ENCODE measurements at places on chromosomes 4 and X.
A peak's percentile ranks its signal among the peaks of the same experiment; 100 is the strongest.

GRCh38 chrX:150370589-150371312 is 7.6 kb downstream of the MAMLD1 start:
- DNase-seq = no peak

DNA sequence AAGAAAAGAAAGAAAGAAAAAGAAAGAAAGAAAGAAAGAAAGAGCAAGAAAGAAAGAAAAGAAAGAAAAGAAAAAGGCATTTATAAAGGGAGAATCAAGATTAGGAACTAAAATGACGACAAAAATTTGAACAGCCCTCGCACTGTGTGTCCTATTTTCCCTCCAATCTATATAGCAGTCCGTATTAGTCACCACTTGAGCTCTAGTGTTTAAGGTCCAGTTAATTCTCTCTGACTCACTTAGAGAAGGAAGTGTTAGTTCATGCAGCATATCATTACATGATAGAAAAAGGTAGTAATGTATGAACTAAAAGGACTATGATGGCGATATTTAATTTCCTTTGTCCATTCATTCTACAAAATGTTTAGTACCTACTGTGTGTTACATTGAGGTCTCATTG is 122.7 kb downstream of the CBLL2 start:
- no peak for DNase-seq

DNA sequence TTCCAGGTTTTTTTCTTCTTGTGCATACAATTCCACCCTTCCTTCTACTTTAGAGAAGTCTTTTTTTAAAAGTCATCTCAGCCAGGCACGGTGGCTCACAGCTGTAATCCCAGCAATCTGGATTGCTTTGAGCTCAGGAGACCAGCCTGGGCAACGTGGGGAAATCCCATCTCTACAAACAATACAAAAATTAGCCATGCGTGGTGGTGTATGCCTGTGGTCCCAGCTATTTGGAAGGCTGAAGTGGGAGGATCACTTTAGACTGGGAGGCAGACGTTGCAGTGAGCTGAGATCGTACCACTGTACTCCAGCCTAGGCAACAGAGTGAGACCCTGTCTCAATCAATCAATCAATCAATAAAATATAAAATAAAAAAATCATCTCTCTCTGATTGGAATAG is 14.8 kb downstream of the ELOVL6 start:
- DNase-seq = no peak

DNA sequence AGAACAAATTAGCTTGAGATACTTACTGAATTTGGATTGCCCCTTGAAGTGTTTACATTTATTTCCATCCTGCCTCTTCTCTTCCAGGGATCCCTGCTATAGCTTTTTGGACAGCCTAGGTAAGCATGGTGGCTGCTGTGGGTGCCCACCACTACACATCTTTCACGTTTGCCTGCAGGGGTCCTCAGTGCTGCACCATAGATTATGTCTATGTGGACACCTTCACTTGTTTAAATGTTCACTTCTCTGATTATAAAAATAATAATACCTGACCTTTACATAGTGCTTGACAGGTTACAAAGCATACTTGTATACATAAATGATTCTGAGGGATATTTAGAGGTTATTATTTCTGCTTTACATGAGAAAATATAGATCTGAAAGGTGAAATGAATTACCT is 67.9 kb upstream of the SLC4A4 start:
- peak; percentile 23 for DNase-seq

- peak; percentile 46 for DNase-seq
These were observed 755.8 kb downstream of the RPA4 start for GRCh38 chrX:97639526-97639925.

DNA sequence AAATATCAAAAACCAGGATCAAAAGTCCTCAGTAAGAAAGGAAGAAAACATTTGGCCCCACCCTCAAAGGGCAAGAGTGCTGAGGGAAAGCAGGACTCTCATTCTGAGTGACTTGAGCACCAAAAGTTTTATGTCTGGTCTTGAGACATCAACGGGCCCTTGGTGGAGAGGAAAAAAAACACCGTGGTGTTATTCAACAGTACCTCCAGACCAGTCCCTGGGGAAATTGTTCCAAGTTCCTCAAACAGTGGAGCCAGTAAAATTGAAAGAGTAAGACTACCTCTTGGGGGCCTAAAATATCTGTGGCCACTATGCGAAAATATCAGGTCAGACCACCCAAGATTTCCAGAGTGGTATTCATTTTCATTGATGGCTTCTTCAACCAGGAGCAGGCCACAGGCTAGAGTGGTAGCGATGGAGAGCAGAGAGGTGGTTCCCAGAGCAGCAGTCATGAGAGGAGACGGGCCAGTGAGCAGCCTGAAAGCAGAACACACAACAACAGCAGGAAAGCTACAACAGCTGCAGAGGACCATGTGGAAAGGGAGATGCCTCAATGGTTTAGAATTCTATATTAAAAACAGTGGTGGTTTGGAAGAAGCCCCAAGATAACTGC is 63.7 kb upstream of the RPL34 start:
- no peak for DNase-seq

GRCh38 chr4:12889054-12889453 is 595.1 kb downstream of the RAB28 start:
- DNase-seq = no peak

DNA sequence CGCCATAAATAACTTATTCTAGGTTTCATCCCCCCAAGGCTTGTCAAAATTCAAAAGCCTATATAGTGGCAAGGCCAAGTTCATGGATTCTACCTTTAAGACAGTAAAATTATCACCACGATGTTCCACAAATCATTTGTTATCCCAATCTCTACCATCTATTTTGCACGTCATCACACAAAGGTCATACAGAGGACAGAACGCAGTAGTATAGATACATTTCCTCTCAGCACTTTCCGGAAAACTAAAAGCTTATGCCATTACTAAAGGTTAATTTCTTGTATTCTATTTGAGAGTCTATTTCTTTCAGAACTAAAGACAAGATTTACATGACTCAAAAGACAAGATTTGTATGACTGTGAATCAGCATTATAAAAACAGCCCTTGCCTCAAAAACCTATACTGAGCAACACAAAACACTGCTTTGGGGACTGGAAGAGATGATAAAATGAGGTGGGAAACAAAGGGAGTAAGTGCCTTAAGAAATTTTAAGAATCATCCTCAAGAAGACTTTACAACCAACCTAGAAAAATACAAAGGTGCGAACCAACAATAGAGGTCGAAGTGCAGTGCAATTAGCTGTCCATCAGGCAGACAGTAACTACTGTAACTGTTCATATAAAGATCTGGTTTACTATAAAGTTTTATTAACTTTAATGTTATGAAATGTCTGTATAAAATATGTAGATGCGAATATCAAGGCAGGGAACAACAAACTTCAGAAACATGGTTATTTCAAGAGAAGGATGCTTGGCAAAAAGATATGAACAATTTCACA is 7.6 kb downstream of the UBE2D3 start:
- DNase-seq = no peak

DNA sequence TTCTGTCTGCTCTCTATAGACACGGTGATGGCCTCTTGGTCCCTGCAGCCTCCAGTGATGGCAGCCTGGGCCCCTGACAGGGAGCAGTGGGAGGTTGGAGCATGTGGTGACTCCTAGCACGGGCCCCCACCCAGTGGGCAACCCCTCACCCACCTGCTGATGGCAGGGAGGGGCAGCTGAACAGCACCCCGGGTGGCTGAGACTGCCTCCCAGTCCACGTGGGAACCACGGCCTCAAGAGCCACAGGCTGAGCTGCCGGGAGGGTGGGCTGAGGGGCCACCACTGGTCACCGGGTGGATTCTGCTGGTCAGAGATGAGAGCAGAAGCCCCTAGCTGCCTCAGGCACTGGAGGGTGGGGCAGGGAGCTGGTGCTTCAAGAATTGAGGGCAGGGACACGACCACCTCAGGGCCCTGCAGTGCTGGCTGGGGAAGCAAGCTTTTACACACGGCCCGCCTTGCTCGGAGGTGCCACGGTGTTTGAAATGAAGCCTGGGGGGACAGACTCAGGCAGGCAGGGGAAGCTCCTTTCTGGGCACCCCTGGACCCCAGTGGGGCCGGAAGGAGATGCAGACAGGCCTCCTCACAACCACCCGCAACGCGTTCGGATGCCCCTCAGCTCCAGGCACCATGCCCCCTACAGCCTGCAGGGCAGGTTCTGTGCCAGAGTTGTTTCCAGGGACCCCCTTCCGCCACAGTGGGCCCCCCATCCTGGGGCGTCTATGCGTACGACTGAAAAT is 6.3 kb upstream of the HAUS3 start:
- peak; percentile 8 for DNase-seq

GRCh38 chr4:26860922-26861433 is 337 bp downstream of the STIM2 start:
- DNase-seq = peak; percentile 41

GRCh38 chr4:95516528-95517017 is 32.2 kb downstream of the UNC5C start:
- no peak for DNase-seq

DNA sequence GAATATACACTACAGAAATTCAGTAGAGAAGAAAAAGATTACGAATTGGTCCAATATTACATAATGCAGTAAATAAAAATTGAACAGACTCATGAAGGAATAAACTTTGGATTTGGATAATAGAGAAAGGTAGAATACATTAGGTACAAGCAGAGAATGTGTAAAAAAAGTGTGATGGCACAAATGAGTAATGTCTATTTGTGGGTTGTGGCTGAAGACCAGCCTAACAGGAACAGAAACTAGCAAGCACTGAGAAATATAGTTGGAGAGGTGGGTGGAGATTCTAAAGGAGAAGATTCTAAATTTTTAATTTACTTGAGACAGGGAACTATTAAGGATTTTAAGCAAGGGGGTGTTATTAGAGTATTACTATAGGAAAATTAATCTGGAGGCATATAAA is 15.2 kb upstream of the CLOCK start:
- DNase-seq = no peak

- DNase-seq = no peak
These were observed 3.1 kb upstream of the TDO2 start for GRCh38 chr4:155900381-155900780.

DNA sequence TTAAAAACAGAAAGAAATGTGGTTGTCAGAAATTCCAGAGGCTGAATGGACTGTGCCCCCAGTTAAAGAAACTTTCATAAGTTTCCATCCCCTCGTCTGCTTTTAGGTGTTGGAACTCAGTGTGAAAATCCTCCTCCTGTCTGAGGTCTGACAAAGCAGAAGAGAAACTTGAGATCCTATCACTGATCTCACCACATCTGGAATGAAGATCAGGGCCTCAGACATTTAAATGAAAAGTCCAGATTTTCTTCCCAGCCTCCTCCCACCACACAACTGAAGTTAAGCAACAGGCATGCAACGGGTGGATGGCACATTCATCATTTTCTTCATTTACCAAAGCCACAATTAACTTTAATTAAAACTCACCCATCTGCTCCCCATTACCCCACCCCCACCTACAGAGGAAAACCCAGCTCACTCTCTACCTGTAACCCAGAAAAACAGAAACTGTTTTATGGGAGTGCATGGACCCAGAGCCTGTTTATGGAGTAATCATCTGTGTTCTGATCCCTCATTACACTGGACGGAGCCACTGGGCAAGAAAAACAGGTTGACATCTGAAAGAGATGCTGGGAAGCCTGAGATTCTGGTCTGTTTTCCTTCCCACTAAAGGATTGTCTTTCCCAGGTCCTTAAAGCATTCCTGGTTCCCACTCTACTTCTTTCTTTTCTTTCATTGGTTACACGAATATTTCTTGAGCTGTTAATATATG is 58.1 kb upstream of the HOPX start:
- no peak for DNase-seq

DNA sequence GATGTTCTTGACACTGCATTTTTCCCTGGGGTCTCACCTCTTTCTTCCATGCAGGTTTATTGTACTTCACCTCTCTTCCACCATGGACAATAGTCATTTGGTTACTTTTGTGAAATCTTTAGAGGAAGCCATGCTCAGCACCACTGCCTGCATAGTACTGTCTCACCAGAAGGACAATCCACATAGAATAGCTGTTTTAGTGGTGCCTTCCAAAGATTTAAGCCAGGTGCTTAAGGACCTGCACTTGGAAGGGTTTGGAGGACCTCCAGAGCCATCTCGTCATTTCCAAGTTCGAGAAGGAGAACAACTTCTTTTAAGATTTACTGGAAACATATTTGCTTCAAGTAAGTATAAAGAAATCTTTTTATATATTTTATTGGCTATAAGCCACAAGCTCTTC is 26.7 kb downstream of the DTHD1 start:
- no peak for DNase-seq

DNA sequence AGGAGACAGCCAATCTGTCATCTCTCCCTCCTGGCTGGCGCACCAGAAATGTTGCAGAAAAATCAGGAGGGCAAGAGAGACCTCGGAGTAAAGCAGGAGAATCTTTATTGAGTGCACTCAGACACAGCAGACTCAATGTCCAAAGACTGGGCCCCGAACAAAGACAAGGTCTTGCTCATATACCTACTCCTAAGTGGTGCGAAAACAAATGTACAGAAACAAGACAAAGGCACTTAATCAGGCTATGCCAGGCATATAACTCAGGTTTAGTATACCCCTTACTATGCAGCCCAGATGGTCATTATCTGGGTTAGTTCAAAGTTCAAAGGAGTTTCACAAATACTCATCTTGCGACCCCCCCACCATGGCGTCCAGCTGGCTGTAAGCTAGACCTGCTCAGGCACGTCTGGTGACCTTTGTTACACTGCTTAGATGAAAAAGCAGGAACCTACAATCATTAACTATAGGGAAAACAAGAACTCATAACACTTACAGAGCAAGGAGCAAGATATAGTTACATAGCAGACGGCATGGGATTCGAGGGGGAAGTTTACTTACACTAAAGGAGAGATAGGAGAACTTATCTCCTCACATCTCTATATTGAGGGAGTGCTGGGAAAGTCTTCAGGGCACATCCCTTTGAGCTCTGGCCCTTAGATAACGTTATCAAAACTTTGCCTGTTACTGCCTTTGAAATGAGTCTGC is 27.5 kb downstream of the SULT1E1 start:
- DNase-seq = no peak

DNA sequence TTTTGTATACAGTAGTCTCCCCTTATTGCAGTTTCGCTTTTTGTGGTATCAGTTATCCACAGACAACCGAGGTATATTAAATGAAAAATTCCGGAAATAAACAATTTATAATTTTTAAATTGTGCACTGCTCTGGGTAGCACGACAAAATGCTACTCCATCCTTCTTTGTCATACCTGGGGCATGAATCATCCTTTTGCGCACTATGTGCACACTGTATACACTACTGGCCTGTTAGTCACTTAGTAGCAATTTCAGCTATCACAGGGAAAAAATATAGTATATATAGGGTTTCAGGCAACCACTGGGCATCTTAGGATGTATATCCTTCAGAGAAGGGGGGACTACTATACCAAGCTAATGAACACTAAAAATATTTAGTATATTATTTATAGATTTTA is 198.8 kb upstream of the FAT4 start:
- no peak for DNase-seq

GRCh38 chrX:31071725-31072124 is at the start of gene FTHL17:
TSS of gene FTHL17 (minus strand) at chrX:31072041. CDS start at chrX:31071953, 88 bp downstream.
- DNase-seq = no peak

DNA sequence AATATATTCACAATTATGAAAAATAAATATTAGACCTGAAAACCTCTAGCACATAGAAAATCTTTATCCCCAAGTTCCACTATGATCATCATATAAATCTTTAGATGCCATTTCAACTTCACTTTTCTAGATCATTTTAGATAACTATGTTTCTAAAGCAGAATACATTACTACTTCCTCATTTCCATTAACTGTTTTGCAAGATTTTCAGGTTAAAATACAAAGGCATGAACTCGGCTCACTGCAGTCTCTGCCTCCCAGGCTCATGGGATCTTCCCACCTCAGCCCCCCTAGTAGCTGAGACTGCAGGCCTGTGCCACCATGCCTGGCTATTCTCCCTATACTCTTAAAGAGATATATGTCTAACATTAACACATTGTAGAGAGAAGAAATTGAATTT is 1365.9 kb upstream of the AGA start:
- no peak for DNase-seq

- DNase-seq = peak; percentile 75
These were observed 25.1 kb upstream of the JAKMIP1 start for GRCh38 chr4:6225469-6225868.

Measured in iPS-NIHi11 (cell line).